Islet precursor cell (in vitro differentiated cells): ENCODE measurements at places on chromosomes 5 and 9.

- no peak for DNase-seq
These were observed 326.6 kb downstream of the EBF1 start for GRCh38 chr5:158773161-158773560.

DNA sequence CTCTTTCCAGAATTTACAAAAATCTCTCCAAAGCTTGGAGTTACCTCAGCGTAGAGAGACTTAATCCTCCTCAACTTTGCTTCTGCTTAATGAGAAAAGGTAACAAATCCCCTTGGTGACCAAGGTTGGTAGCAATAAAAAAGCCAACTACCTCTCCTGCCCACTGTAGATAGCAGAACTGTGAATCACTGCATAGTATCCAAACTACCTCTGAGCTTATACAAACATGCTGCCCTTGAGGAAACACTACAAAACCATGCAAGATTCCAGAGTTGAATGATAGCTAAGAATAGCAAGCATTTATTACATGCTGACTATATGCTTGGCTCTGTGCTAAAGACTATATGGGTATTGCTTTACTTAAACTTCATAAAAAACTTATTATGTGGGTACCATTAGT lies 2.8 kb upstream of the ADAMTS12 start:
- no peak for DNase-seq

DNA sequence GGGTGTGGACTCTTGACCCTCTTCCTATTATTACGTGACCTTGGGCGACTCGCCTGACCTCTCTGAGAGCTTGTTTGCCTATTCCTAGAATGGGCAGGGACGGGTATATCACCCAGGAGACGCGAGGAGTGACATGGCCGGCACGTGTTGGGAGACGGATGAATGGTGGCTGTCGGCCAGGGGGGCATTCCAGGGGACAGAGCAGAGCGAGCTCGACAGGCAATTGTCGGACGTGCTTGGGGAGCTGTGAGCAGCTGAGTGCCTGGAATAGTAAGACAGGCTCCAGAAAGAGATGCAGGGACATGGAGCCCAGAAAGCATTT lies 29.3 kb upstream of the UNC5A start:
- peak; percentile 49 for DNase-seq

- no peak for DNase-seq
These were observed 125.6 kb upstream of the DMRT1 start for GRCh38 chr9:715743-716400.

DNA sequence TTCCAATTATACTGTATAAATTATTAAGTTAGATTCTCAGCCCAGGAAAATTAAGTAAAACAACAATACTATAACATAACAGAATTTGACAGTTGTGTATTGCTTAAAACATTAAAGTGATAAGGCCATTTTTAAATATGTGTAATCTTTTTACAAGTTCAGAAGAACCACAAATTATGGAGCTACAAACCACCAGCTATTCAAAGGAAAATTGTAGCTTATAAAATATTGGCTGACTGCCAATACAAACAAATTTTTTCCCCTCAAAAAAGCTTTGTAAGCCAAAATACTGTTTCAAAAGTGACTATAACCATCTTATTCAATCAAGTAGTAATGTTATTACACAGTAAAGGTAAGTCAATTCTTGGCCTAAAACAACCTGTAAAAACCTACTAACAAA lies 21.9 kb downstream of the STRBP start:
- no peak for DNase-seq

DNA sequence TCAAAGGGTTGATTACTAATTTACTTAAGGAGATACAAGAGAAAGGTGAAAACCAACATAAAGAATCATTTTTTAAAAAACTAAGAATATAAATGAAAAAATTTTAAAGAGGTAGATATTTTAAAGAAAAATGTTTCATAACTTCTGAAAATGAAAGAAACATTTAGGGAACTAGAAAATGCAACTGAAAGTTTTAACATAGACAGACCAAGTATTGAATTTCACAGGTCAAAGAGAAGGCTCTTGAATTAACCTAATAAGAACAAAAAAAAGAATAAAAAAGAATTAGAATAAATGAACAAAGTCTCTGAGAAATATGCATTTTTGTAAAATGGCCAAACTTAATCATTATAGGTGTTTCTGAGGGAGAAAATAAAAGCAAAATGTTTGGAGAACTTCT lies 16.1 kb upstream of the FAM174A start:
- DNase-seq, result no peak

GRCh38 chr9:136880651-136881050 lies 5.7 kb upstream of the TRAF2 start:
- DNase-seq, result no peak

DNA sequence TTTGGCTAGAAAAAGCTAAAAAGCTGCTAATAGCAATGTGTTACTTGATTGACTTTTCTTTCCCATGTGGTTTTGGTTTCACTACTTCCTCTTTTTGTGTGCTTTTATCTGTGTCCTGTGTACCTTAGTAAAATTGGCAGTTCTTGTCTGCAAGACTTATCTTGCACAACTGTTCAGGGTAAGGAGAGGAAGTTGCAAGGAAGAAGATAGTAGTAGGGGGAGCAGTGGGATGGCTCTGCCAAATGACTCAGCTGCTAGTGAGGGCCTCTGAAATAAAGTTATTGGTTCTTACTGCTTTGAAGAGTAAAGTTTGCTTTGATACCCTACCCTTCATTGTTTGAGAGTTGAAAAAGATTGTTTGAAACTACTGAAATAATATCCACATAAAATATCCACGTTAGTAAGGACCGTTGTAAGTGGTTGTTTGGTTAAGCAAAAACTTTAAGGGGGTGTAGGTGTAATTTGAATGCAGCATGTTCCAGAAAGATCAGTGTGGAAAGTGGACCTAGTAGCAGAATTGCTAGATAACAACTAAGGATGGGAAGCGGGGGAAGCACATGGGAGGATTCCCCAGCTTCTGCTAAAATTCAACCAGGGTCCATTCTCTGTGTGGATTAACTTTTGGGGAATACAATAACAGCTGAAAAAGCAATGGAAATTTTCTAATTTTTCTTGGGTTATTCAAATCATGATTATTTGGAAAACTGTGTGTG lies 123.5 kb downstream of the SCAMP1 start:
- no peak for DNase-seq

GRCh38 chr5:10671041-10672008 lies 89.7 kb downstream of the DAP start:
- peak; percentile 26 for DNase-seq

DNA sequence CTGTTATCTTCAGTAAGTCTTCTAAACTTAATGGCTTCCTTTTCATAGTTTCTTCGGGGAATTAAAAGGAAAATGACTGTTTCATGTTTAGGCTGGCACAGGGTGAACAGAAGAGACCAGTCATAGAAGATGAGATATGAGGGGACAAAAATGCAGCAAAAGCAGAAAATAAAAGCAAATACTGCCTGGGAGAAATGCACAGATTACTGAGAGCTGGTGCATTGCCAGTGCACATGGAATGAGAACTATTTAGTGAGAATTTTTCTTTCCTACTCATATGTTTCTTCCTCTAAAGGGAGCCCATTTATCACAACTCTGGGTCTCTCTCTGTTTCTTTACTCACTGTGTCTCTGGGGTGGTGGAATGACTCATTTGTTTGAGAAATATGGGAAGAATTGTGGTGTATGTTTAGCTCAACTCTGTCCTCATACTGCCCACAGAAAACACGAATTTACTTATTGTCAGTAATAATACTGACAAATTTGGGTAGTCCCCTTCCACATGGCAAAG lies 25.9 kb upstream of the ANKRD55 start:
- no peak for DNase-seq

DNA sequence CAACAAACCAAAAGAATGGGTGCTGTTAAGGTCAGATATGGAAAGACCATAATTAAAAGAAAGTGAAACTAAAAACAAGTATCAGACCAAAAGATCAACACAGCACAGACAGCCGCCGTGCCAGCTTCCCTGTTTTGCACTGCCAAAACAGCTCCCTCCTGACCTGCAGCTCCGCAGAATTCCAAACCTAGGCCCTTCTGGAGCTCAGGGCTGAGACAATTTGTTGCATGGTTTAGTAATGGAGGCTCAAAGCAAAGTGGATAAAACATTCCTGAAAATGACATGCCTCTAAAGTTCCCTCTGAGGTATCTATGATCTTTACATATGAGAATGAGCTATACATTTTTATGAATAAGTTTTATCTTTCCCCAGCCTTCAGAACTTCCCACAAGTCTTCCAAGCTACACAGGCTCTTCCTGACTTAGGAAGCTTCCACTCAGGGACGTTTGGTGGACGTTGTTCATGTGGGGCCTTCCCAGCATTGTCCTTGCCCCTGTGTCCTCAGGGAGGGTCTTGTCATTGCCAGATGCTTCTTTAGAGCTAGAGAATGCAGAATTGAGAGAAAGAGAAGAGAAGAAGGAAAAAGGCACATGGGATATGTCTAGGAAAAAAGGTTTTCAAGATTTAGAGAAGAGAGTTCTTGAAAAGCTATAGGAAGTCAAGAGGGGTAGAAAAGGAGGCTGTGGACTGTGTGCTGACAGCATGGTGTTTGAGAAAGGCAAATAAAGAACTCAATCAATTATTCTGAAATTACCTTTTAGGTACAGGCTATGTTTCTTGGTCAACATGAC lies 28.4 kb upstream of the SSBP2 start:
- no peak for DNase-seq

- DNase-seq, result no peak
These were observed 255.3 kb upstream of the GRIN3A start for GRCh38 chr9:101993771-101994170.

GRCh38 chr5:35182910-35183535 lies 47.3 kb downstream of the PRLR start:
- peak; percentile 81 for DNase-seq

DNA sequence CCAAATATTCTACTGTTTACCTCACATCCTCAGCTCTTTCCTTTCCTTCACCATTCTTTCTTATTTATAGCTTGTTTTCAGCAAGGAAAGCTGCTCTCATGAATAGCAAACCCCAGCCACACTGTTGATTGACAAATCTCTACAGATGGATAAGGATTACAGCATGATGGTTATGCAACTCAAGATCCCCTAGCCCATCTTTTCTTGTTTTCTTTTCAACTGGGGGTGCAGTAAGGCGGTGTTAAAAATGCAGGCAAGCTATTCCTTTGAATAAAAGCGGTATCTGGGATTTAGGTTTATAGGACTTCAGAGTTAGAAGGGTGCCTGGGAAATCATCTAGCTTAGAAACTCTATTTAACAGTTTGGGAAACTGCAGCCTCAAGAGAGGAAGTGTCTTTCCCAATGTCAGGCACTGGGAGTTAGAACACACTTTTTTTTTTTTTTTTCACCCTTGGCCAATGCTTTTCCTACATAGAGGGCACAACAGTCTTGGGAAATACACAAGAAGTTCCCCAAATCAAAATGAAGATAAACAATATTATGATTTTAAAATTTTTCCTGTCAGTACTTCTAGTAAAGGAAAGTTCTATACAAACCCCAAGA lies 2.6 kb downstream of the SPARC start:
- DNase-seq, result no peak

GRCh38 chr5:141373673-141374317 lies at the start of gene PCDHGA6:
PCDHGA6 (plus strand) TSS chr5:141373891; CDS start chr5:141374084, 193 bp downstream.
- no peak for DNase-seq

- no peak for DNase-seq
These were observed 271.9 kb upstream of the TMEM161B start for GRCh38 chr5:88540471-88541115.

DNA sequence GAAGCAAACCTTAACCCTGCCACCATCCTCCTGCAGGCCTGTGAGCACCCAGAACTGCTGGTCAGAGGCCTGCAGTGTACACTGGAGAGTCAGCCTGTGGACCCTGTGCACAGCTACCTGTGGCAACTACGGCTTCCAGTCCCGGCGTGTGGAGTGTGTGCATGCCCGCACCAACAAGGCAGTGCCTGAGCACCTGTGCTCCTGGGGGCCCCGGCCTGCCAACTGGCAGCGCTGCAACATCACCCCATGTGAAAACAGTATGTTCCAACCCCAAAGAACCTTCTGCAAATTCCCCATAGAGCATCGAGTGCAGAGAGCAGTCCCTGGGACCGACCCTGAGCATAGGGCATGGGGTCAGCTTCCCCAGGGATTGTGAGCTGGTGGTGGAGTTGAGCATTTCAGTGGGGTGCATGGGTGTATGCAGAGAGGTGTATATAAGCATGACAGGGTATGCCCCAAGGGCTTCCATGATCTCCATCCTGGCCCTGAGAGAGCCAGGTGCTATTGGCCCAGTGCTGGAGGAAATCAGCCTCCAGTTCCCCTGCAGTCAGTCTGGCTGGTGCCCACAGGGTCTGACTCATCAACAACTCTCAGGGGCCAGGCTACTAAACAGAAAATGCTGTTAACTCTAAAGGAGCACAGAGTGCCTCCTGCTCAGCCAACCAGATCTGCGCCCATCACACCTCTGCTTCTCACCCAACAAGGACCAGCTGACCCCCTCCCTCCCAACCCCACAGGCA lies 126.2 kb downstream of the SAXO1 start:
- DNase-seq, result peak; percentile 70

- peak; percentile 52 for DNase-seq
These were observed 164.2 kb downstream of the ACTL7B start for GRCh38 chr9:108691614-108692013.

GRCh38 chr5:1321576-1321975 lies 23.3 kb downstream of the CLPTM1L start:
- DNase-seq, result peak; percentile 34

- no peak for DNase-seq
These were observed 277.5 kb downstream of the PLK2 start for GRCh38 chr5:58182287-58182841.

DNA sequence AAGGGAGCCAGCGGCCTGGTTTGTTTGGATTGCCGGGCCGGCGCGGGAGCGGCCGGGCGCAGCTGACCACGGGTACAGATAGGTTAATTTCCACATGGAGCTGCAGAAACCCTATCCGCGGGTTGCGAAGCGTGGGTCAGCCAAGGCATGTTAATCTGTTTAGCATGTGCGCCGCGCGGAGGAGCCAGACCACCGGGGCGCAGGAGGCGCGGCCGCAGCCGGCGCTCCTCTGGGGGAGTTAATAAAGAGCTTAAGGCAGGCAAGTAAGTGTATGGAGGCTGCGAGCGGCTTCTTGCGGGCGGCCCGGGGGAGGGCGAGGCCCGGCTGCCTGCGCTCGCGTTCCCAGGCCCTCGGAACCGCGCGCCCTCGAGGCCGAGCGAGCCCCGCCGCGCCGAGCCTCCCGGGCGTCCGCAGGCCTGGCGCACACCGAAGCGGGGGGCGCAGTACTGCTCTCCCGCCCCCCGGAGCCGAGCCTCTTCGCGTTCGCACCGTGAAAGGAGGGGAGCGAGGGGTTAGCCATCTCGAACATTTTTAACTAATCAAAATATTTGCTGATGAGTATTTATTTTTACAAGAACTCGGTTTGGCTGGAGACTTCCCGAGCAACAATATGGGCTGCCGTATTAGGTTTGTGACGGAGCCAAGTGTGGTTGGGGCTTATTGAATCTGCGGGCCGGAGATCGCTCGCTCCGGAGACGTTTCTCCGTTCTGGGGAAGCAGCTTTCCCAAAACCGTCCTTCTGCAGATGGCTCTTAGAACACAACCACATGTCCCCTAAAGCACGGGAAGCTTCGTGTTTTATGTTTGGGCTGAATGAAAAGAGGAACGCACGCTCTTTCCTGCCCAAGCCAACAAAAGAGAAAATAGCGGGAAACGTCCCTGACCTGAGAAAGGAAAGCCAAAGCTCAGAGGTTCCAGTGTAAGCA lies 28.8 kb downstream of the FOXD1 start:
- DNase-seq, result peak; percentile 74
